ENCODE measurements at places on chromosomes 7 and 10. TPM values are rescaled to one million over a fixed set of nuclear protein-coding genes. Genes with fewer than 3 reads are reported as not detected.

The AKR1E2 gene
- 3.5 TPM for total RNA-seq

The CDHR1 gene
- total RNA-seq: 10.5 TPM

The ZNF727 gene
- not detected for total RNA-seq

The FAM170B gene
- total RNA-seq: not detected

The PTPRE gene
- total RNA-seq: 0.69 TPM

The UPK3B gene
- 20.6 TPM for total RNA-seq

The AKR1B1 gene
- total RNA-seq: 189 TPM

The PHF14 gene
- 70.6 TPM for total RNA-seq

The MYOZ1 gene
- total RNA-seq: 2.7 TPM

The OGDHL gene
- 16.6 TPM for total RNA-seq

The SPACDR gene
- 0.33 TPM for total RNA-seq

The PTF1A gene
- total RNA-seq: not detected

The EIF5AL1 gene
- 1.7 TPM for total RNA-seq

The DRGX gene
- not detected for total RNA-seq

The FFAR4 gene
- total RNA-seq: not detected

The EFCAB10 gene
- total RNA-seq: 3.1 TPM

The APBB1IP gene
- total RNA-seq: not detected

The CXCL12 gene
- total RNA-seq: 51.4 TPM

The MUC12 gene
- total RNA-seq: 7.0 TPM

The PLCE1 gene
- total RNA-seq: 0.06 TPM

The ANKRD1 gene
- not detected for total RNA-seq

The HTR5A gene
- not detected for total RNA-seq

The ATP6V0A4 gene
- total RNA-seq: 0.78 TPM

The UFSP1 gene
- 4.8 TPM for total RNA-seq

The CYP2C9 gene
- not detected for total RNA-seq

The KIAA1549 gene
- total RNA-seq: 17.6 TPM

The SUGCT gene
- 5.4 TPM for total RNA-seq

The GRM8 gene
- total RNA-seq: 2.8 TPM

The NEUROD6 gene
- not detected for total RNA-seq

The CPEB3 gene
- 1.9 TPM for total RNA-seq

The ACSM6 gene
- total RNA-seq: not detected

The CD36 gene
- total RNA-seq: 0.60 TPM

The CARD11 gene
- total RNA-seq: 29.8 TPM

The TMEM72 gene
- total RNA-seq: not detected

The NCAPG2 gene
- 119 TPM for total RNA-seq

The CCL24 gene
- total RNA-seq: not detected

The PILRA gene
- 7.3 TPM for total RNA-seq

The LIPK gene
- total RNA-seq: not detected

The TMEM139 gene
- total RNA-seq: 4.4 TPM

The LMOD2 gene
- total RNA-seq: 0.22 TPM

The AKR1C8 gene
- total RNA-seq: not detected

The STOX1 gene
- 2.5 TPM for total RNA-seq

The FAM25C gene
- not detected for total RNA-seq

The CCDC172 gene
- total RNA-seq: 3.6 TPM

The FBXL13 gene
- 1.2 TPM for total RNA-seq

The MEPCE gene
- total RNA-seq: 51.2 TPM

The STEAP4 gene
- total RNA-seq: not detected

The PLXNA4 gene
- 0.76 TPM for total RNA-seq

The STK17A gene
- total RNA-seq: 13.4 TPM

The ENKUR gene
- not detected for total RNA-seq

The SHH gene
- total RNA-seq: not detected

The DKK1 gene
- total RNA-seq: 0.61 TPM

The FGFBP3 gene
- total RNA-seq: 115 TPM

The C7orf33 gene
- total RNA-seq: not detected

The MOGAT3 gene
- 0.82 TPM for total RNA-seq

The ASB10 gene
- total RNA-seq: not detected

The SPDYE2B gene
- total RNA-seq: not detected

The MUC3A gene
- 43.9 TPM for total RNA-seq
